ENCODE measurements at places on chromosomes 1 and 21.

- no peak for DNase-seq
These were observed 61.9 kb downstream of the TIAM1 start for GRCh38 chr21:31282095-31282709.

DNA sequence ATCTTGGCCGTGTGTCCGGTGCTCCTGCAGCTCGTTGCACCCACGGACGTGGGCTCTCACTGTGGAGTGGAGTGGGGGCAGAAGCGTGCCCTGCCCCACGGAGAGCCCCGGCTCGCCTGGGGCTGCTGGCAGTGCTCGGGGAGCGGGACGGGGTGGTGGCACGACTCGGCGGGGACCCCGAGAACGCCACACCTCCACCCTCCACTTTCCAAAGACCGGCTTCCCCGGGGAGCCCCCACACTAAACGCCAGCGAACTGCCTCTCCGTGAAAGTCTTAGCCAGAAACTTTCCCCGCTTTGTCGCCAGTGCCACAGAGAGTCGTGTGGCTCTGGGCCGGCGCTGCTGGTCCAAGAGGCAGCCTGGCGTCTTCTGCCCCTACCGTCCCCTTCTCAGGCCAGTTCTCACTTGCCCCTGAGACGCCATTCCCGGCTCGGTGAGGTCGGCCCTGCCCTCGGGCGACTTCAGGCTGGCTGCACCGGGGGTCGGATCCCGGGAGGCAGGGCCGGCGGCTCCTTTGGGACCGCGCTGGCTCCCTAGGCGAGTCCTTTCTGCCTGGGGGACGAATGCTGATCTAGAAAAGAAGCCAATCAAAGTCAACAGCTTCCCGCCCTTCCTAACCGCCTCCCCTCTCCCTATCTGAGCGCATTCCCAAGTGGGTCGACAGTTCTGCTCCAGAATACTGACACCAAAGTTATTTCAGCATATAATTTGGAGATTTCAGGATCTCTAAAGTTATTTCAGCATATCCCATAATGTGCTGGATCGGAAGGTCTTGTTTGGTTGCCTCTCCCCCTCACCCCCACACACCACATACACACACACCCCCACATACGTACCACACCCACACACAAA, 2.6 kb upstream of the SAMD13 start:
- peak; percentile 16 for DNase-seq

DNA sequence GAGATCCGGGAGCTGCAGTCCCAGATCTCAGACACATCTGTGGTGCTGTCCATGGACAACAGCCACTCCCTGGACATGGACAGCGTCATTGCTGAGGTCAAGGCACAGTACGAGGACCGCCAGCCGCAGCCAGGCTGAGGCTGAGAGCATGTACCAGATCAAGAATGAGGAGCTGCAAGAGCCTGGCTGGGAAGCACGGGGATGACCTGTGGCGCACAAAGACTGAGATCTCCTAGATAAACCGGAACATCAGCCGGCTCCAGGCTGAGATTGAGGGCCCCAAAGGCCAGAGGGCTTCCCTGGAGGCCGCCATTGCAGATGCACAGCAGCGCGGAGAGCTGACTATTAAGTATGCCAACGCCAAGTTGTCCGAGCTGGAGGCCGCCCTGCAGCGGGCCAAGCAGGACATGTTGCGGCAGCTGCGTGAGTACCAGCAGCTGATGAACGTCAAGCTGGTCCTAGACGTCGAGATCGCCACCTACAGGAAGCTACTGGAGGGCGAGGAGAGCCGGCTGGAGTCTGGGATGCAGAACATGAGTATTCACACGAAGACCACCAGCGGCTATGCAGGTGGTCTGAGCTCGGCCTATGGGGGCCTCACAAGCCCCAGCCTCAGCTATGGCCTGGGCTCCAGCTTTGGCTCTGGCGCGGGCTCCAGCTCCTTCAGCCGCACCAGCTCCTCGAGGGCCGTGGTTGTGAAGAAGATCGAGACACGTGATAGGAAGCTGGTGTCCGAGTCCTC, 25.5 kb downstream of the ETV3L start:
- peak; percentile 26 for DNase-seq

GRCh38 chr1:229506633-229507032, 1.5 kb downstream of the NUP133 start:
- DNase-seq = no peak

- DNase-seq = no peak
These were observed 32.2 kb upstream of the FOXO6 start for GRCh38 chr1:41328780-41329640.

DNA sequence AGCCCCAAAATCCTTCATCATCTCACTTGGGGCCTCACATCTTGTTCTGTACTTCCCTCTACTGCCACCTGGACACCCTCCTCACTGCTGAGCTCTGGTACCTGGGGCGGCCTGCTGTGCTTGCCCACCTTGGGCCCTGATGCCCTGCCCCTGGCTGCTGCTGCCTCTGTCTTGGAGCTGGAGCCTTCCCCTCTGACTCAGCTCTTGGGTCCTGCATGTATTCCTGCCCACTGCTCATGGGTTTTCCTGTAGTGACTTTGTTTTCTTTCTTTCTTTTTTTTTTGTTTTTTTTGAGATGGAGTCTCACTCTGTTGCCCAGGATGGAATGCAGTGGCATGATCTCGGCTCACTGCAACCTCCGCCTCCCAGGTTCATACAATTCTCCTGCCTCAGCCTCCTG, 37.5 kb downstream of the TRAPPC10 start:
- no peak for DNase-seq

DNA sequence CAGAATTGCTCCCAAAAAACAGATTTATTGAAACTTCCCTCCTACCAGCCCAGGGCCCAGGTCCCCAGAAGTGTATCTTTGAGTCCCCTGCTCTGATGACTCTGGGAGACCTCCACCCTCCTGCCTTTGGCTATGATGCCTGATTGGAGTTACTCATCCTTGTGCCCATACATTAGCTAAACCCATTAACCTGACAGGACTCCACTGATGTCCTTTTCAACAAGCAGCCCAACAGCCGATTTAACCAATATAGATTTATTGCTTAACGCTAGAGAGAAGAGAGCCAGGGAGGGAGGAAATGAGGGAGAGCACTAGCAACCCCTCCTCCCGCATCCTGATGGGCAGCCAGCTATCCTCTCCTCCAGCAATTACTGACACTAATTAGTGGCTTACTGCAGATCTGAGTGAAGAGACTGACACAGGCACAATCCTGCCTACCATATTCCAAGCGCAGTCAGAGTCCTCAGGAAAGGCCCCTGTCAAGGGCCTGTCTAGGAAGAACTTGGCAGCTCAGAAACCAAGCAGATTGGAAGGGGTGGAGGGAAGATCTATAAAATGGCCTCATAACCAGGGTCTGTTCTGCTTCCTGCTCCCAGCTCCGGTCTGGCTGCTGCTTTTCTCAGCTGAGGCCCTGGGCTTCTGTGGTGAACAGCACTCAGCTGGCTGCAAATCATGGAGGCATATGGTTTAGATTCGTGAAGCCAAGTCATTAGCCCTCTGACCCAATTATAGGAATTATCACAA, 484.5 kb upstream of the DAB1 start:
- no peak for DNase-seq

GRCh38 chr1:91397605-91398004, 7.0 kb downstream of the HFM1 start:
- DNase-seq = no peak

DNA sequence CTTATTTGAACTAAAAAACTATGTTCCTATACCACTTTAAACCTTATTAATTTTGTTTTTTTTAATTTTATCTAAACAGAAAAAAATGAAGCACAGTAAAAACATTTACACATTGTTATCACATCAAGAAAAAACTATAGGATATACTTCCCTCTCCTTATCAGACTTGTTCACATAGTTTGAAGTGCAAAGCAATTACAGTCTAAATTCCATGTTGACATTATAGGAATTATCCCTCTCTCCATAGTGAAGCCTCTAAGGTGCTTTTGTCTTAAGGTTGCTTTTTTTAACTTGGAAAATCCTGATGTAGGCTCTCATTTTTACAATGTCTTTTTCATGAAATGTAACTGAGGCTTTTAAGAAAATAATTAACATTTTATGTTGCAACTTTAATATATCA, 85.8 kb downstream of the RGS21 start:
- DNase-seq = no peak

GRCh38 chr21:38950435-38951094, 144.8 kb downstream of the ETS2 start:
- DNase-seq = no peak

GRCh38 chr21:46040707-46041106, 57.2 kb upstream of the COL6A2 start:
- no peak for DNase-seq

DNA sequence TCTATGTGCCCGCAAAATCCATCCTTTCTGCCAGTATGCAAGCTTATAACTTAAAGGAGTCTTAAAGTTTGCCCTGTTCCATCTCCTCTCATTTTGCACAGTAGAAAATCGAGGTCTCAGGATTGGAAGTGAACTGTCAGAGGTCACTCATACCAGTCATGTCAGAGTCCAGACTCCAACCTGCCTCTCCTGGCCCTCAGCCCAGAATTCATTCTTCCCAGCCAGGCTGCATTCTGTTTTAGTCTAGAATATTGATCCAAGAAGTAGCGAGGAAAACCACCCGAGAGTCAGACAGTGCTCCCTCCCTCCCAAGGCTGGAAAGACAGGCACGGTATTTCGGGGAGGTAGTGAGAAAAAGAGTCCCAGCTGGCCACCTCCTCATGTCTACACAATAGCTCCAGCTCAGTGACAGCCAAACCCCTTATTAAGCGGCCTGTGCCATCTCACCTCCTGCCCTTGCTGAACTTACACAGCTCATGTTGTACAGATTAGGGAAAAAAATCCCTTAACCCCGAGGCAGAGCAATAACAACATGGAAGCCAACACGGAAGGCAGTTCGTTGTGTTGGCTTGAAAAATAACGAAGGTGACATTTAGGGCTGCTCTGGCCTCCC, 89.4 kb downstream of the OMA1 start:
- no peak for DNase-seq

DNA sequence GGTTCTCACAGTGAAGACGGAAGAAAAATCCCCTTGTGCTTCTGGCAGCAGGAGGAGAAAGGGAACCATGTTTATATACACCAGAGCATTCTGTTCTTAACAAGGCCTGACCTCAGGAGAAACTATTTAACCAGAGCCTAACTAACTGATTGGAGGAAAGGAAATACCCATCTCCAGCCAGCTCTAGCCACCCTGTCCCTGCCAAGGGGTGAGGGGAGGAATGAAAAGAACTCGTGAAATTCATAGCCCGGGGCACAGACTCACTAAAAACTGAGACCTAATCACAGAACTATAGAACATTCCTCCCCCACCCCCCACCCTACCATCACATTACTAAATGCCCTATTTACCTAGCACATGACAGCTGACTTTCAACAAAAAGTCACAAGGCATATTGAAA, 65.0 kb downstream of the KCNH1 start:
- no peak for DNase-seq

DNA sequence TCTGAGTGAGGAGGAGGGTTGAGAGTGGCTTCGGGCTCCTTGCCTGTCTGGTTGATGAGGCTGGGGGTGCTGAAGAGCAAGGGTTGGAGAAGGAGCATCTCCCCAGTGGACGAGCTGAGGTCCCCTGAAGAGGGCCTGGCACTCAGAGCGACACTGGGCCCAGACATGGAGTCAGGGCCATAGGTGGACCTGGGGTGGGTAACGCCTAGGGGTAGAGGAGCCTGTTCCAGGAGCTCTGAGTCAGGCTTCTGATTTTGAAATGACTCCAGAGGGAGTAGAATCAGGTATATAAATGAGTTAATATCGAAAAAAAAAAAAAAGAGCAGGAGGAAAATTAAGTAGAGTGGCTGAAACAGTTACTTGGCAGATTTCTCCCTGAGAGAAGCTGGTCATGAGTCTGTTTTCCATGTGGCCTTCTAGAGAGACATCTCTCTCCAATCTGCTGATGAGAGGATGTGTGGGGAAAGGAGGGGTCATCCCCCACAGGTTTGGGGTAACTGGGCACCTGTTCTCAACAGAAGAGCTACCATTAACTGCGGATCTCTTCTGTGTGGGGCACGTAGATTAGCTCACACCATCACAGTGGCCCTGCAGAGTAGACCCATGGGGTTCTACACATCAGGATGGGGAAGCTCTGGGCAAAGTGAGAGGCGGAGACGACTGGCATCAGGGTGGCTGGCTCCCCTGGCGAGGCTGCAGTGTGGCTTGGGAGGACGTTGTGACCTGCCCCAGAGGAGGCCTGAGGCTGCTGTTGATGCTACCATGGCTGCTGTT, 115.5 kb downstream of the DHRS3 start:
- no peak for DNase-seq

- DNase-seq = no peak
These were observed 332.8 kb downstream of the KCTD3 start for GRCh38 chr1:215899901-215900300.

- peak; percentile 11 for DNase-seq
These were observed 1.9 kb downstream of the RUSC1 start for GRCh38 chr1:155322571-155322952.

DNA sequence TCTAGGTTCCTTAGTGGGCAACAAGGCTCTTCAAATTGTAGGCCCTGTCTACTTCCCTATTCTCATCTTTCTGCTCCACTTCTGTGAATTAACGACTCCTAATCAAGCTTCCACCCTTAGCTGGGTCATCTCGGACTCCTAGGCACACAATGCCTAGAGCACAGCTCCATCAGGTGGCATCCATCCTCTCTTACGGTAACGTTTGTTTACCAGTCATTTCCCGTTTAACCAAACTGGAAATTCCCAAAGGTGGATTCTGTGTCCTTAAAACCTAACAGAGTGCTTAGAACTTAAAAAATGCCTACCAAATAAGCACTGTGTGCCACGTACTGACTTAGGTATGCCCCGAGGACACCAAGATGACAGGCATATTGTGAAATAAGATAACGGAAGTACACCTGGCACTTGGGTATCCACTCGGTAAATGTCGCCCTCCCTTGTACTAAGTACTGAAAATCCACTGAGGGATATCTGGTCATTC, 1.5 kb downstream of the PARP1 start:
- DNase-seq = no peak

- DNase-seq = no peak
These were observed 276.2 kb upstream of the DUSP10 start for GRCh38 chr1:222018041-222018440.

- no peak for DNase-seq
These were observed 26.2 kb upstream of the HMGB4 start for GRCh38 chr1:33837635-33838034.

GRCh38 chr1:60265560-60266535, 192.3 kb upstream of the C1orf87 start:
- DNase-seq = no peak

DNA sequence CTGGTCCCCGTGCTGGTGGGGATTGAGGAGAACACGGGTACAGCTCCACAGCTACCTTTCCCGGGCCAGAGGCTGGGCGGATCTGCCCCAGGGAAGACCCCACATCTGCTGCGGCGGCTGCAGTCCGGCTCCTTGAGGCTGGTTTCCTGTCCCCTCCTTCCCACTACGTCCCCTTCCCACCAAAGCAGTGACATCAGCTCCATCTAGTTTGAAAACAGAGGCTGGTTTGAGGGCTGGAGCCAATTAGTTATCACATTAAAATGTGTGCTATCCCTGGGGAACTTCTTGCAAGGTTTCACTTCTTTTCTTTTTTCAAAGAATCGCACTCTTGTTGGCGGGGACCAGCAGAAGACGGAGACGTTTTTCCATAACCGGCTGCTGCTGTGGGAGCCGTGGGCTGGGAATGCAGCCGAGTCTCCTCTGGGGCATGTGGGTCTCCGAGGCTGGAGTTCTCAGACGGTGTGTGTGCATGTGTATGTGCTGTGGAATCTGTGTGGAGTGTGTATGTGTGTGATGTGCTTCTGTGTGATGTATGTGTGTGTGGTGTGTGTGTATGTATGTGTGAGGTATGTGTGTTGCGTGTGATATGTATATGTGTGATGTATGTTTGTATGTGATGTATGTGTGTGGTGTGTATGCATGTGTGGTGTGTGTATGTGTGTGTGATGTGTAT, 8.9 kb upstream of the PCBP3 start:
- no peak for DNase-seq

- DNase-seq = no peak
These were observed 5.3 kb downstream of the GALNT2 start for GRCh38 chr1:230072296-230072695.

Data from stimulated activated naive B cell treated with anti-CD40 and anti-IgM and Interleukin-4, amounts not matched to agents 10 μg/mL and 1 μg/mL and 100 μg/mL, for 72 hours (primary cell).